Astrocyte of the hippocampus (primary cell): ENCODE measurements at places on chromosomes 7 and 10.

DNA sequence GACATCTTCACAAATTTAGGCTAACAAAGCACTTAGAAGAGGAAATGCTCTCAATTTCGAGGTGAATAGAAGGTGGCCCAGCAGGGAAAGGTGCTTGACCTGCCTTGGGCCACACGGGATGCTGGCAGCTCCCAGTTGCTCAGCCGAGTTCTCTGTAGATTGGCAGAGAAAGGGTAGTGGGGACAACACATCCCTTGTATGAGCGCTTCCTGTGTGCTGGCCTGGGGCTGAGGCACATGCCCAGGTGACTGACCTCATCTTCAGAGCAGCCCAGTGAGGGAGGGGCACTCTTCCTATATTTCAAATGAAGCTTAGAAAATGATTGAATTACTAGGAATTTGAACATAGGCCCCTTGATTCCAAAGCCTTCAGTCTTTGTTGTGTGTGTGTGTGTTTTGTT is 20.2 kb downstream of the BAG3 start:
- DNase-seq: no peak

DNA sequence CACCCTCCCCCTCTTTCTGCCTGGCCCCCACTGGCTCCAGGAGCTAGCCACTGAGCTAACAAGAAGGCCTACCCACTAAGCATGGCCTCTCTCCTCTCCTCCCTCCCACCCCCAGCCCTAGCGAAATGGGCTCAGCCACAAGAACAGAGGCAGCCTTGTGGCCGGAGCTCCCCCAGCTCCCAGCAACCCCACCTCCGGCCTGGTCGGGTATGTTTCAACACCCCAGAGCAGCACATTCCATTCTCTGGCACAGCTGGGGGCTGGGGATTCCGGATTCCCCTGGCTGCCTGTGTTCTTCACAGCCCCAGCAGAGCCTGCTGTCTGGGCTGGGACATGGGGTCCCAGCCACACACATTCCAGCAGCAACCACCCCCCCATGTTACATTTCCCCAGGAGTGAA is 9.0 kb downstream of the SFRP5 start:
- DNase-seq: peak; percentile 86

DNA sequence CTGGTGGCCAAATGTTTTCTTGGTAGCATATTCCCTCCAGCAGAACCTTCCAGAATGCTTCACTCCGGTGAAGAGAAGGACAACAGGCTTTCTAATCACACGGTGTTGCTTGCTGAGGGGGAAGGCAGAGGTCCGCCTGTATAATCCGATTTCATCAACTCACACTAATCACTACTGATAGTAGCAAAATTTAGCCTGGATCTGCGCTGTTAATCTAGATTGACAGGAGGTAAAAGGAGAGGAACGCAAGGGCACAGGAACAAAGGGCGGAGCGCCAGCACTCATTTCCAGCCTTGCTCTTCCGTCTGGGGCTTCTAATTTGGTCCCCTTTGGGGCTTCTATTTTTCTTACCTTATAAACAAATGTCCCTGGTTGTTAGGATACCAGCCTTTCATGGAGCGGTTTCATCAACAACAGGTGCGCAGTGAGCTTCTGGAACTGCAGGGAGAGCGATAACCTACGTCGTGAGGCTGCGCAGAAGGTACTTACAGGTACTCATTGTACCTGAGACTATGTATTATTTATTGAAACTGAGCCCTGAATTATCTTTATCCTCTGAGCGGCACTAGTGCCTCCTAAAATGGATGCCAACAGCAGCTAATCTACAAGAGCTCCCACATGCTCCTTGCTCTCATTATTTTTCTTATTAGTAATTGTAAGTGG is 150.6 kb downstream of the CACNB2 start:
- DNase-seq: no peak

GRCh38 chr7:2325162-2325561 is 10.9 kb upstream of the SNX8 start:
- no peak for DNase-seq

DNA sequence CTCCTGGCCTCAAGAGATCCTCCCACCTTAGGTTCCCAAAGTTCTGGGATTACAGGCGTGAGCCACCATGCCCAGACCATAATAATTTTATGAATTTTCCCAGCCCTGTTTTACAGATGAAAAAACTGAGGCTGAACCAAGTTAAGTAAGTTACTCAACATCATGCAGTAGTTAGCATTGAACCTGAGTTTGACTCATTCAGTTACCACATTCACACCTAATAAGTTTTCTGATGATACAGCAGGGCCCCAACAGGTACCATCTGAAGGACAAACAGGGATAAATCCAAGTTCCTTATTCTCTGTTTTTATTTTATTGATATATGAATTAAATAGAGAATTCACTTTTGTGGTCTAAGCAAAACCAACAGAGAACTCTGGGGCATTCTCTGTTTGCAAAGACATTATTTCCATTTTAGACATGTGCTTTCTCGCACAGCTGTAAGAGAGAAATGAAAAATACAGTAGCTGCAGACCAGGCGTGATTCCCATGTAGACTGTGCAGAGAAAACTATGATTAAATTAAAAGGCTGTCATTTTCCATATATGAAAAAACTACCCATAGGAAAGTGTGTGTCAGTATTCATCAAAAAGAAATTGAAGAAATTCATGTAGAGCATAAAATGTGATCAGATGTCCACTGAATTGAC is 26.6 kb downstream of the APBB1IP start:
- DNase-seq: no peak

DNA sequence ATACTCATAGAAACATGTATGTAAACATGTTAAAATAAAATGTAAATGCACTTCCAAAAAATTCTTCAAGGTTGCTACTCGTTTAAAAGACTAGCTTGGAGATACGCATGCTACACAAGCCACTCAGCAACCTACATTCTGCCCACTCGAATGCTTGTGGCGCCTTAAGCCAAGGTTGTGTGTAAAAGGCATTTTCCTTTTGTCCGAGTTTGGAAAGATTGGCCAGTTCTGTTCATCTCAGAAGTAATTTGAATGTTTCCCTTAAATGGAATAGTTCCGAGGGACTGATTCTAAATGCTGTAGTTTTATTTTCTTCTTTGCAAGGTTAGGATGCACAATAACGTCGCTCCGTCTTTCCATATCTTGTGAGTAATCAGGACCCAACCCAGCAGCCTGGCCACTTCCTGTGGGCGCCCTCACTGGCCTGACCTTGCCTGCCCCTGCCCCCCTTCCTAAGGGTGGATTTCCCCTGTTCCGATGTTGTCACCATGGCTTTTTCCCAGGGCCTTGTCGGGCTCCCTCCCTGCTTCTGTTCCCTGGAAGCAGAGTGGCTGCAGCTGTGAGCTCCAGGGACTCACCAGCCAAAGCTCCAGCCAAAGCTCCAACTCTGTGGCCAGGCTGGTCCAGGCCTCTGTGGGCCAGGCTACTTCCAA is 70.6 kb downstream of the PTPRE start:
- DNase-seq: peak; percentile 89

DNA sequence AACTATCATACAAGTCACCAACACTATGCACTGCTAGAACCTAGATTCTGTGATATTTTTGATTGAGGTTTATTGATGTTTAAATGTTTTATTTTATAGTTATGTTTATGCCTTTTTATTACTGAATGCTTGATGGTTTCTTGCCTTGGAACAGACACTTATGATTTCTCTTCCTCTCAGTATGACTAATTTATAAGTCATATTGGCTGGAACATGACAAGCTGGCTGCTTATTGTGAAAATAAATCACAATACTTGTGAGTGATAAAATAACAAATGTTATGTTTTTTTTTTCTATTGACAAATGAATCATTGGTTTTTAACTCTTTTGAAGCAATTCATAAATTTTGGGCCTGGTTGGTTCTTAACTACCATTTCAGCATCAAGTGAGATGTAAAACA is 142.0 kb upstream of the MALRD1 start:
- DNase-seq: no peak

DNA sequence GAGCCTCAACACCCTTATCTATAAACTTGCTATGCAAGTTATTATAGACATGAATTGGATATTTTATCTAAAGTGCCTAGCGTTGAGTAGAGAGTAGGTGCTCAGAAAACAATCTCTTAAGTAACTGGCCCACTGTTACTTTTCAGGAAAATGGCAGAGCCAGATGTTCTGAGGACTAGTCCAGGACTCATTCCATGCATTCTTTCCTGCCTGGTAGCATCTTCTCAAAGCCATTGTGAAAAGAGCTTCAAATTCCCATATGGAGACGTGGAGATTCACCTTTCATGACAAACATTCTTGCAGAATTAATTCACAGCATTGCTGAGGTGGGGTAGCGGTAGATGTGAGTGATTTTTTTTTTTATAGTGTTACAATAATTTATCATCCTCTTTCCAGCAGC is 35.9 kb upstream of the ITPRID1 start:
- DNase-seq: no peak

DNA sequence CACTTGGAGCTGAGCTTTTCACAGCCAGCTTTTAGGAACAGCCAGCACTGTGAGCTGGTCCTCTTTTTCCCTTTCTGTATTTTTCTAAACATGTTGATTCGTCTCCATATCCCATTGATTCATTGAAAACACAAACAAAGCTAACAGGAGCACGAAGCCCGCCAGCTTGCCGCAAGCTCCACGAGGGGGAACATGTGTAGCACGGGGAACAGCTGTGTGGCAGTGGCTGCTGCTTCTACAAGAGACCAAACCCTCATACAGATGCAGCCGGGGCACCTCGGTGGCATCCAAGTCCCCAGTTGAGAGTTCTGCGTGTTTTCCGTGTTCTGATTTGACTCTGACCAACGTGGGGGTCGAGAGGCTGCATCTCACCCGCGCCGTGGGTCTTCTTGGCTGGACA is 80.8 kb upstream of the SH2B2 start:
- no peak for DNase-seq

DNA sequence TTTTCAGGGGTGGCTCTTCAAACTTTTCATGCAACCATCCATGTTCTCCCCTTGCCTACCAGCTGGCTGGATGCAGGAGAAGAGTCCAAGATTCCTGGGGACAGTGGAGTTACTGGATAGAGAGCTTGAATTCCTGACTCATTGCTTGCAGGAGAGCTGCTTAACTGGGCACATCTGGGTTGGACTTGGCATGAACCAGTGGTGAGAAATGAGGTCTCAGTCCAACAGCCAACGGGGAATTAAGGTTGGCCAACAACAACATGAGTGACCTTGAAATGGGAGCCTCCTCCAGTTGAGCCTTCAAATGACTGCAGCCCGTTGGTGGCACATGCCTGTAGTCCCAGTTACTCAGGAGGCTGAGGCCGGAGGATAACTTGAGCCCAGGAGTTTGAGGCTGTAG is 58.1 kb upstream of the OPN4 start:
- DNase-seq: no peak

GRCh38 chr7:31805209-31805818 is 118.3 kb downstream of the PPP1R17 start:
- DNase-seq: no peak
